GM10248 (cell line): ENCODE measurements at places on chromosomes 1 and 21.

DNA sequence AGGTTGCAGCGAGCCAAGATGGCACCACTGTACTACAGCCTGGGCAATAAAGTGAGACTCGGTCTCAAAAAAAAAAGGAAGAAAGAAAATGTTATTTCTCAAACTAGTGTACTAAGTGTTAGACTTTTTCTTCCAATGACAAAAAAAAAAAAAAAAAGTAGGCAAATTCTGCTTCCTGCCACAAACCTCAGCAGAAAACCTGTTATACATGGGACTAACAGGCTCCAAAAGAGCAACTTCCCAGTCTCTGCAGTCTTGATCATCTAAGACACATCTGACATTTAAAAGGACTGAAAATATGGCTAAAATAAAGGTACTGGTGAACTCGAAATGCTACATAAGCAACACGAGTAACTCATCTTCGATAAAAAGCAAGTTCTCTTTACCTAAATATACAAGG, 59.6 kb downstream of the HSF2BP start:
- DNase-seq: no peak

GRCh38 chr1:220448217-220448616, 79.7 kb upstream of the MARK1 start:
- DNase-seq: no peak

DNA sequence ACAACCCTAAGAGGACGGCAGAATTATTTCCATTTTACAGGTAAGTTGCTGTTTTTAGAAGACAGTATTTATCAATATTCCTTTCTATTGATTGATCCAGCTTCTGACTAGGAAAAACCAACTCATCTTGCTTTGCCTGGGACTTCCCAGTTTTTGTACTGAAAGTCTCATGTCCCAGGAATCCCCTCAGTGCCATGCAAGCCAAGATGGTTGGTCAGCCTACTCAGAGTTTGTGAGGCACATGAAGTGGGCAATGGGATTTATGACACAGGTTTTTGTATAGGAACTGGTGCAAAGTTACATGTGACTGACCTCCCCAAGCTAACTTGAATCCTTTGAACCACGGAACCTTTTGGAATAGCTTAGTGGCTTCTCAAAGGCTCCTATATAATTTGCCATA, 45.5 kb downstream of the GNG12 start:
- no peak for DNase-seq

DNA sequence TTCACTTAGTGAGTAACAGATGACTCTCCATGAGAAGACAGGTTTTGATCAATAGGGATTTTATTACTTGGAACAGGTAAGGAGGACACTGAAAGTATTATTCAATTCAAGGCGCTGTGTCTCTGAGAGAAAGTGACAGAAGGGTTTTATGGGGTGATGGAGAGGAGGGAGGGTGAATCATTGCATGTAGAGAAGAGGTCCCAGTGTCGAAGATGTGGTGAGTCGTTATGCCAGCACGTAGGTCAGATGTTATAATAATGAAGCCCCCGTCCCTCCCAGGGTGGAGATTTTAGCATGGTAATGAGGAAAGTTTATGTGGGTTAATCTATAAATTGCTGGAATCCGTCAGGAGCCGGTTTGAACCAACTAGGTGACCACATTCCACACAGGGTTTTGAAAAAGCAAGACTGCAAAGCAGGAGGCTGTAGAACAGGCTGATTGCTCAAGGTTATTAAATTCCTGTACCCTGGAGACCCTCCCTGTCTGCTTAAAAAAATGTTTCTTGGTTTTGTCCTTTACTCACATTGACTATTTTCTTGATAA, 586.4 kb upstream of the TMPRSS15 start:
- no peak for DNase-seq

DNA sequence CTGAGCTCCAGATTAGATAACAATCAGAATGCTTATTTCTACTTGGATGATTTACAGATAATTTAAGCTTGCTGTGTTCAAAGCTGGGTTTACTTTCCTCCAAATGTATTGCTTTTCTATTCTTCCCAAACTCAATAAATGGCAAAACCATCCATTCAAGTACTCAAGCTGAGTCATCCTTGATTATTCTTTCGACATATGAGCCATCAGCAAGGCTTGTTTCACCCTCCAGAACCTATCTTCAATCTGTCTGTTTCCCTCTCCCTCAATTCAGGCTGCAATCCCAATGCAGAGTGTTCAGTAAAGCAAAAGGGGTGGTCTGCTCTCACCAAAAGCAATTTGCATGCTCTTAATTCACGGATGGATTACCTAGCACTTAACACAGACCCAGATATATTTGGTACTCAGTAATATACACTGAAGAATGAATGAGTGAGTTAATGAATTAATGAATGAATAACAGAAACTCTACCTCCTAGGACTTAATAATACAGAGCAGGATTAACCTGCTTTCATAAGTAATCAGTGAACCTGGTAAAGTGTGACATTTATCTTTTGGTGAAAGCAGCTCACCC, 41.9 kb downstream of the DDR2 start:
- no peak for DNase-seq

GRCh38 chr1:36133484-36133883, 8.5 kb upstream of the COL8A2 start:
- DNase-seq: no peak

DNA sequence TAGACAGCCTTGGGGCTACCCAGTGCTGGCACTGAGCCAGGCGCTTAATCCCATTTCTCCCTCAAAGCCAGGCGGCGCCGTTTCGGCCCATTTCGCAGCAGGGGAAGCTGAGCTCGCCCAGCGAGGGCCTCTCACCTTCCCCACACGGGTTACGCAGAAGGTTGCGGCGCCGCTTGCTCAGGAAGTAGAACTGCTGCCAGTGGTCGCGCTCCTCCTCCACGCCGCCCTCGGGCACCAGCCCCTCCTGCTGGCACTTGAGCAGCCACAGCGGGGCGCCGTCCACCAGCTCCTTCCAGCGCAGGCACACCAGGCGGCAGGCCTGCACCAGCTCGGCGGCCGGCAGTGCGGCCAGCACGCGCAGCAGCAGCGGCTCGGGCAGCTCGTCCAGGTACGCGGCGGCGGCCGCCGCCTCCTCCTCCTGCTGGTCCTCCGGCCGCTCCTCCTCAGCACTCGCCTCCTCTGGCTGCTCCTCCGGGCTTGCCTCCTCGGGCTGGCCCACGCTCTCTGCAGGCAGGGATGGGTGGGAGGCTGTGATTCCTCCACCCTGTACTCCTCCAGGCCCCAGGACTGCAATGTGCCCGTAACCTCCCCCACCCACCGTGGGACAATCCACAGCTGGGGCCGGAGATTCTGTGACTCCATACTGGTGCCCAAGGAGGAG, 3.8 kb downstream of the FBXO2 start:
- DNase-seq: peak; percentile 71

DNA sequence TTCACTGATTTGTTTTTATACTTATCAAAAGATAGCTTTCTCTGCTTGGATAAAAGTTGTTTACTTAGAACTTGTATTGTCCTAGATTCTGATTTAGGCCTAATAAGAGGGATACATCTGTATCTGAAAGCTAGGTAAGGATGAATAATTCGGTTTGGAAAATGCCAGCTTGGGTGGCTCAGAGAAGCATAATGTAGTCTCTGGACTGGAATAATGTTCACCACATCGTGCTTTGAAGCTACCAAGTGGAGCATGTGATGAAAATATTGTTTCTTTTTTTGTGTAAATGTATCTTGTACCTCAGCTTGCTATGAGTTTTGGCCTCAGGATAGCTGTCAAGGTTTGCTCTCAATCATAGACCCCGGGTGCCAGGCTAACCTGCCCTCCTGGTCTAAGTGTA, 49.2 kb downstream of the VPS13D start:
- DNase-seq: no peak
